ENCODE measurements at places on chromosomes 16 and 17. TPM values are rescaled to one million over a fixed set of nuclear protein-coding genes. Genes with fewer than 3 reads are reported as not detected.

The SLC6A2 gene
- total RNA-seq: not detected

The TSNAXIP1 gene
- 2.3 TPM for total RNA-seq

The GINS2 gene
- 3.8 TPM for total RNA-seq

The RHBDF2 gene
- total RNA-seq: 5.4 TPM

The SEPTIN1 gene
- total RNA-seq: 1.3 TPM

The GCGR gene
- total RNA-seq: not detected

The SCGB1C2 gene
- not detected for total RNA-seq

Data from chondrocyte (in vitro differentiated cells).